Vagina (tissue), 2 donors: ENCODE measurements at places on chromosomes 4 and X.

GRCh38 chr4:47642985-47643760 is 158.1 kb downstream of the ATP10D start:
- no peaks in the 10 kb centered on the region for H3K27me3 ChIP-seq
- DNase-seq, result no peak
- peaks cover 7% of the 10 kb centered on the region for H3K4me1 ChIP-seq
- H3K36me3 ChIP-seq, result no peaks in the 10 kb centered on the region
- no peak overlapping the region for H3K27ac ChIP-seq

DNA sequence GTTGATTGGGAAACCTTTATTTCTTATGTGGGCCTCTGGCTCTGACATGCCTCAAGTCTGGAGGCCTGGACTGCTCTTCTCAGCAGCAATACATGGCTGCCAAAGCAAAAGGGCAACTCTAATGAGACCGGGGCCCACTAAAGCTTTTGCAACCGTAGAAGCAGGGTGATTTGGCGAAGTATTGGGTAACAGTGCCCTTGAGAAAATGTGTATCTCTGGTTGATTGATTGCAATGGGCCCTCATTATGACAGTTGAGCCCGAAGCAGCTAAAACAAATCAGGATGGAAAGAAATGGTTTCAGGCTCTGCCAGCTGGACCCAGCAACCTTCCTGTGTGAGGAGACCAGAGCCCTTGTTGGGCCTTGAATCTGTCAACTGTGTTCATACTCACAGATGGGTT is 73.4 kb downstream of the CLCN4 start:
- no peak overlapping the region for H3K4me3 ChIP-seq
- H3K4me1 ChIP-seq, result no peaks in the 10 kb centered on the region
- DNase-seq, result no peak
- no peaks in the 10 kb centered on the region for H3K27me3 ChIP-seq
- no peak overlapping the region for H3K27ac ChIP-seq
- H3K36me3 ChIP-seq, result no peaks in the 10 kb centered on the region

GRCh38 chr4:152831416-152831815 is 51.7 kb downstream of the ARFIP1 start:
- no peaks in the 10 kb centered on the region for H3K27me3 ChIP-seq
- H3K27ac ChIP-seq, result no peak overlapping the region
- H3K4me1 ChIP-seq, result no peaks in the 10 kb centered on the region
- no peak overlapping the region for H3K4me3 ChIP-seq
- DNase-seq, result no peak

GRCh38 chrX:122579526-122579925 is 604.6 kb upstream of the GRIA3 start:
- DNase-seq, result no peak
- H3K4me1 ChIP-seq, result no peaks in the 10 kb centered on the region
- no peak overlapping the region for H3K27ac ChIP-seq
- H3K4me3 ChIP-seq, result no peak overlapping the region
- no peaks in the 10 kb centered on the region for H3K36me3 ChIP-seq

DNA sequence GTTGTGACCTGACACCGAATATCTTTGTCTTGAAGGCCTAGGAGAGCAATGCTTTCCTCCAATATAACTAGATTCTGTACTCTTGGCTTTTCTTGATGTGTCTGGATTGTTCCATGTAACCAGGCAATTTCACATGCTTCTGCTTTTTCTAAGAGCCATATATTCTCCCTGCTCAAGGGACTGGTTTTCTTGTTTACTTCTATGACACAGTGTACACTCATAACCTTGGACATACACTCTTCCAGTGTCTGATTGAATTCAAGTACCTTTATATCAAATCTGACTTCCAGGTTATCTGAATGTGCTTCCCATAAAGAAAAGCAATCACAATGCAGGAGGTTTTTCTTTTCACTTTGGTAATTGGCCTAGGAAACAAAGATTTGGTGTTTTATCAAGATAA is 17.4 kb upstream of the EIF4E start:
- no peaks in the 10 kb centered on the region for H3K27me3 ChIP-seq
- DNase-seq, result no peak
- H3K27ac ChIP-seq, result no peak overlapping the region
- no peak overlapping the region for H3K4me3 ChIP-seq
- no peaks in the 10 kb centered on the region for H3K4me1 ChIP-seq
- H3K36me3 ChIP-seq, result no peaks in the 10 kb centered on the region

GRCh38 chr4:158051401-158052235 is 121.2 kb downstream of the GASK1B start:
- no peaks in the 10 kb centered on the region for H3K27me3 ChIP-seq
- DNase-seq, result no peak
- no peaks in the 10 kb centered on the region for H3K4me1 ChIP-seq
- H3K36me3 ChIP-seq, result no peaks in the 10 kb centered on the region
- H3K4me3 ChIP-seq, result no peak overlapping the region

DNA sequence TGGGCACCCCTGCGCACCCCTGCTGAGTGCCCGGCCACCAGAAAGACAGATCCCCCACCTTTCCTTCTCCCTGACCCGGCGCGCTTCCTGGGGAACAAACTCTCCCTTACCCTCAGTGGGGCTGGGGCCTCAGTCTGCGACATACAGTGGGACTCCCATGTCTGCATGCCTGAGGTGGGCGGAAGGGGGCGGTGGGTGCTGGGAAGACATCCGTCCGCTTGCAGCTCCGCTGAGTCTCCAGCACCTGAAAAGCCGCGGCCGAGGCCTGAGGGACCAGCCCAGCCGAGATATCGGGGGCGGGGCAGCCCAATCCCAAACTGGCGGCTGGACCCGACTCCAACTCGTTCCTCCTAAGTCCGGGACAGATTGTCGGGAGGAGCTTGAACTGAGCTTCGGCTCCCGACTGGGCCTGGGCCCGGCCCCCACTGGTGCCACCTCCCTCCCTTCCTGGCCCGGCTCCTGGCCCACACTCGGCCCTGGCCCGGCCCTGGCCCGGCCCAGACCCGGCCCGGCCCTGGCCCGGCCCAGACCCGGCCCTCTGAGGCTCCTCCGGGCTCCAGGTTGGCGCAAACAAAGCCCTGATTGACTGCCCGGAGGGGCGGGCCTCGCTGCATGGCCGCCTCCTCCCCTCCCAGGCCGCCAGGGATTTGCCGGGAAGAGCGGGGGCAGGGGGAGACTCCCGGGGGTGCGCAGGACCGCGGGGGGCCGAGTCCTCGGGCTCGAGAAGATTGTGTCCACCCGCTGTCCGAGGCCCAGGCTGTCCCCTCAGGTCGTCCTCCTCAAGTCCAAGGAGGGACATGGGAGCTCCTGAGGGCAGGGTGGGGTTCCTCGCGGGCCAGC is 877 bp upstream of the SLC16A2 start:
- H3K36me3 ChIP-seq, result no peaks in the 10 kb centered on the region
- peak overlapping the region; percentile 44 for H3K4me3 ChIP-seq
- no peak for DNase-seq
- H3K27me3 ChIP-seq, result no peaks in the 10 kb centered on the region

GRCh38 chr4:119731146-119731742 is 102.6 kb upstream of the PDE5A start:
- no peak for DNase-seq
- peak overlapping the region; percentile 33 for H3K27ac ChIP-seq
- no peaks in the 10 kb centered on the region for H3K27me3 ChIP-seq
- peaks cover 30% of the 10 kb centered on the region for H3K4me1 ChIP-seq
- no peaks in the 10 kb centered on the region for H3K36me3 ChIP-seq

GRCh38 chr4:78737035-78737434 is 39.1 kb upstream of the BMP2K start:
- H3K27ac ChIP-seq, result no peak overlapping the region
- no peaks in the 10 kb centered on the region for H3K4me1 ChIP-seq
- H3K27me3 ChIP-seq, result no peaks in the 10 kb centered on the region
- no peaks in the 10 kb centered on the region for H3K36me3 ChIP-seq

DNA sequence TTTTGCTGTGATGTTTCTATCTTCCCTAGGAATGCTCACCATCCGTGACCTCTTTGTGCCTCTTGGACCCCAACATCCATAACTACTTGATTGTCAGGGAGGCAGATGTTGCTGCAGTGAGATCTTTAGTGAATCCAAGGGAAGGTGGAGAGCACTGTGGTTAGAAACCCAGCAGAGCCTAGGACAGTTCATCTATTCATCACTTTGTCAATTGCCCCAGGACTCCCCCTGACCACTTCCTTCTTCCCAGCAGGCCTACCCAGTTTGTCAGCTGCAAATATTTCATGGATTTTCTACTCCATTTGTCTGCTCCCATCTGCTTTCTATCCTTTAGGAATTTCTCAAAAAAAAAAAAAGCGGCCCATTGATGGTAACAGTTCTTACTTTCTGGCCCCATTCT is 942.8 kb downstream of the PCDH7 start:
- no peaks in the 10 kb centered on the region for H3K4me1 ChIP-seq
- no peaks in the 10 kb centered on the region for H3K36me3 ChIP-seq
- no peaks in the 10 kb centered on the region for H3K27me3 ChIP-seq
- no peak overlapping the region for H3K4me3 ChIP-seq
- H3K27ac ChIP-seq, result no peak overlapping the region

DNA sequence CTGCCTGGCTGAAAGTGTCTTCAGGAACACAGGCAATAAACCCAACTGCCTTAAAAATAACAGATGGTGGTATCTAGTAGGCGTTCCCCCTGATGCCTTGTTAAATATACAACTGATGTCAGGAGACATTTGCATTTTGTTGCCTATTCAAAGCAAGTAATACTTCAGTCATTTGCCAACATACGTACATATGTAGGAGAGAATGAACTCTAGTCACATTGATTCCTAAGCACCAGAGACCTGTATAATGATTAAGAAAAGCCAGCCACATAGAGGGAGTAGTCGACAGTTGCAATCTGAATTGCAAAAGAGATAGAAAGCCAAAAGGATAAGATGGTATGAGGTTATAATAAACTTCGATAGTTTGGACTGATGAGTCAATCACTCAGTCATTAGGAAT is 191.0 kb upstream of the EMCN start:
- H3K27me3 ChIP-seq, result no peaks in the 10 kb centered on the region
- DNase-seq, result no peak
- no peaks in the 10 kb centered on the region for H3K36me3 ChIP-seq
- no peak overlapping the region for H3K27ac ChIP-seq
- no peaks in the 10 kb centered on the region for H3K4me1 ChIP-seq
- no peak overlapping the region for H3K4me3 ChIP-seq

DNA sequence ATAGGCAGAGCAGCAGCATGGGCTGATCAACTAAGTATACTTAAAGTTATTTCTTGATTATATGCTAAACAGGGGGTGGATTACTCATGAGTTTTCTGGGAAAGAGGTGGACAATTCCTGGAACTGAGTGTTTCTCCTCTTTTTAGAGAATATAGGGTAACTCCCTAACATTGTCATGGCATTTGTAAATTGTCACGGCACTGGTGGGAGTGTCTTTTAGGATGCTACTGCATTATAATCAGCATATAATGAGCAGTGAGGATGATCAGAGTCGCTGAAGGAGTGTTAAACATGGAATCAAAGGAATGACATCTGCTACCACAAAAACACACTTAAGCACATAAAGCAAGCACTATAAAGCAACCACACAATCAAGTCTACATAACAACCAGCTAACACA is 66.5 kb downstream of the SPIN4 start:
- no peaks in the 10 kb centered on the region for H3K4me1 ChIP-seq
- H3K27ac ChIP-seq, result no peak overlapping the region
- H3K36me3 ChIP-seq, result no peaks in the 10 kb centered on the region
- no peaks in the 10 kb centered on the region for H3K27me3 ChIP-seq

- H3K36me3 ChIP-seq, result no peaks in the 10 kb centered on the region
- no peaks in the 10 kb centered on the region for H3K4me1 ChIP-seq
- no peak overlapping the region for H3K27ac ChIP-seq
- H3K4me3 ChIP-seq, result no peak overlapping the region
Observed at GRCh38 chr4:175470131-175470530, 341.9 kb downstream of the GPM6A start.

GRCh38 chr4:10326075-10326474 is 131.2 kb downstream of the ZNF518B start:
- no peaks in the 10 kb centered on the region for H3K27me3 ChIP-seq
- H3K36me3 ChIP-seq, result no peaks in the 10 kb centered on the region
- DNase-seq, result no peak

GRCh38 chr4:124703154-124703553 is 9.4 kb downstream of the ANKRD50 start:
- H3K4me1 ChIP-seq, result peaks cover 16% of the 10 kb centered on the region
- DNase-seq, result no peak
- H3K27ac ChIP-seq, result no peak overlapping the region
- no peak overlapping the region for H3K4me3 ChIP-seq
- H3K36me3 ChIP-seq, result no peaks in the 10 kb centered on the region
- no peaks in the 10 kb centered on the region for H3K27me3 ChIP-seq

GRCh38 chr4:112526061-112526460 is 10.1 kb upstream of the NEUROG2 start:
- peaks cover 7% of the 10 kb centered on the region for H3K27me3 ChIP-seq
- peaks cover 16% of the 10 kb centered on the region for H3K4me1 ChIP-seq
- no peak for DNase-seq
- H3K4me3 ChIP-seq, result no peak overlapping the region
- no peak overlapping the region for H3K27ac ChIP-seq
- no peaks in the 10 kb centered on the region for H3K36me3 ChIP-seq

GRCh38 chr4:41538017-41538733 is at the start of gene LIMCH1:
Gene LIMCH1, plus strand, starts transcription at chr4:41538157. Its CDS starts 67,839 bp downstream, at chr4:41605996.
- no peaks in the 10 kb centered on the region for H3K36me3 ChIP-seq
- H3K4me3 ChIP-seq, result no peak within 1 kb of the TSS
- H3K27me3 ChIP-seq, result no peaks in the 10 kb centered on the region
- peaks cover 16% of the 10 kb centered on the region for H3K4me1 ChIP-seq

GRCh38 chr4:57064811-57065711 is 45.1 kb downstream of the IGFBP7 start:
- peaks cover 19% of the 10 kb centered on the region for H3K4me1 ChIP-seq
- no peaks in the 10 kb centered on the region for H3K27me3 ChIP-seq
- no peak for DNase-seq
- no peaks in the 10 kb centered on the region for H3K36me3 ChIP-seq
- peak overlapping the region; percentile 64 for H3K27ac ChIP-seq

DNA sequence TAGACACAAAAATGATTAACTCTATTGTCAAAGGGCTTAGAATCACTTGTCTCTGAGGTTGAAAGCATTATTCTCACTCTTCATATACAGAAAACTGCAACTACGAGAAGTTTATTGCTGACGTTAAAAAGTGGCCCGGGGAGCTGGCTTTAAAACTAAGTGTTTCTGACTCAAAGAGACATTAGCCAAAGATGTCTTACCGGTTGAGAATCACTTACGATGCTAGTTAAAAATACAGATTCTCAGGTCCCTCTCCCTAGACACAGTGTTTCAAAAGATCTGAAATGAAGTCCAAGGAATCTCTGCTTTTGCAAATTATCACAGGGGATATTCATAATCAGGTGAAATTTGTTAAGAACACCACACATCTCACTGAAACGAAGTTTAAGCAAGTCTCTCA is 1.2 kb downstream of the GNPDA2 start:
- H3K4me1 ChIP-seq, result peaks cover 32% of the 10 kb centered on the region
- no peaks in the 10 kb centered on the region for H3K36me3 ChIP-seq
- no peak for DNase-seq
- no peaks in the 10 kb centered on the region for H3K27me3 ChIP-seq

GRCh38 chrX:19350941-19351384 is 7.2 kb downstream of the PDHA1 start:
- no peak overlapping the region for H3K4me3 ChIP-seq
- H3K27me3 ChIP-seq, result no peaks in the 10 kb centered on the region
- H3K36me3 ChIP-seq, result no peaks in the 10 kb centered on the region
- H3K4me1 ChIP-seq, result no peaks in the 10 kb centered on the region

GRCh38 chrX:107748506-107748905 is 27.1 kb downstream of the TSC22D3 start:
- H3K27me3 ChIP-seq, result no peaks in the 10 kb centered on the region
- H3K36me3 ChIP-seq, result no peaks in the 10 kb centered on the region
